ENCODE measurements at places on chromosomes 1 and 21.
A peak's percentile ranks its signal among the peaks of the same experiment; 100 is the strongest.

DNA sequence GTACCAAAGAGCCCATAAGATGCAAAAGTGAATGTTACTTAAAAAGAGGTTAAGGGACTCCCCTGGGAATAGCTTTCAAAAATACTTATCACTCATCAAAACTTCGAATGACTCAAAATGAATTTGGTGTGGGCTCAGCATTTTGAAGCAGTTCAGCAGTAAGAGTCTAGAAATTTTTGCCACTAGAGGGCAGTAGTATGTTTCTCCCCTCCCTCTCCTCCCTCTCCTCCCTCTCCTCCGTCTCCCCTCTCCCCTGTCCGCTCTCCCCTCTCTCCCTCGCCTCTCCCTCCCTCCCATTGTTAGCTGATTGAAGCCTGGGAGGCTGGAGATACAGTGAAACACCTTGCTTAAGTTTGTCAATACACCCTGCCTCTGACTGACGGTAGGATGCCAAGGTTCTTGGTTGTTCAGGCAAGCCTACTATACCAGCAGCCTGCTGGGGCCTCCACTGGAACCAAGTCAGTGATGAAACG is 70.8 kb upstream of the TENT5C start:
- DNase-seq: no peak

DNA sequence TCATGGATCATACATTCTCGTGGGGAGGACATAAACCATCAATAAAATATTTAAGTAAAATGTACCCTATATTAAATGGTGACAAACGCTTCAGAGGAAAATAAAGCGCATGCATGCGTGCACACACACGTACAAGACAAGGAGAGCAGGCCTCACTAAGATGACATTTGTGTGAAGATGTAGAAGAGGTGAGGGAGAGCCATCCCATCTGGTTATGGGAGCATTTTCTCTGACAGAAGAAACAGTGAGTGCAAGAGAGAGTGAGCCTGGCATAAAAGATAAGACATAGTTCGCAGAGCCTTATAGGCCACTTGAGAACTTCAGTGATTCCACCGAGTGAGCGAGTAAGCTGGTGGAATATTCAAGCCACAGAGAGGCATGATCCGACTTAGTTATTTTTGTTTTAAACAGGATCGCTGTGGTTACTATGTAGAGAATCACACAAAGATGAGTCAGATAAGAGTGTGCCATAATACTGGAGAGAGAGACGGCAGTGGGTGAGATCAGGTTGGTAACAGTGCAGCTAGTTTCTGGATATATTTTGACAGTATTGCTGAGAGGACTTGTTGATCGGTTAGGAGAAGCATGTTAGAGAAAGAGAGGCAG is 624.2 kb downstream of the PLPP3 start:
- DNase-seq: no peak

GRCh38 chr1:12593621-12594066 is 24.4 kb downstream of the DHRS3 start:
- DNase-seq: peak; percentile 73

- no peak for DNase-seq
These were observed 119.7 kb downstream of the ZNF281 start for GRCh38 chr1:200290010-200290685.

DNA sequence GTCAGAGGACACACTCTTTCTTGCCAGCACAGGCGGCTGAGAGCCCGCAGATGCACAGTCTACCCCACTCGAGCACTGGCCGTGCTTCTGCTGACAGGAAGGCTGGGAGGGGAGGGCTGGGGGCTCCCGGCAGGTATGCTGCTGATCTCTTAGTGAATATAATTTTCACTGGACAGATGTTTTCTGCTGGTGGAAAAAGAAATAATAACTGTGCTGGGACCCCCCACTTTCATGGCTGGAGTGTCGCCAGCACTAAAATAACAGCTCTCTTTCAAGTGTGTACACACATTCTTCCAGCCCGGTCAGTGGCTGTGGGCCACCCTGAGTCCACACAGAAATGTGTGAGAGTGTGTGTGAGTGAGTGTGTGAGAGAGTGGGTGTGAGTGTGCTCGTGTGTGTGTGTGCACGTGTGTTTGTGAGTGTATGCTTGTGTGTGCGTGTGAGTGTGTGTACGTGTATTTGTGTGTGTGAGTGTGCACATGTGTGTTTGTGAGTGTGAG is 167.7 kb upstream of the USP24 start:
- DNase-seq: no peak

GRCh38 chr1:180504186-180504585 is 1.8 kb upstream of the ACBD6 start:
- no peak for DNase-seq

Measured in suprapubic skin (tissue), 4 donors.